ENCODE measurements at places on chromosomes 12 and 14. TPM values are rescaled to one million over a fixed set of nuclear protein-coding genes. Genes with fewer than 3 reads are reported as not detected.

DNA sequence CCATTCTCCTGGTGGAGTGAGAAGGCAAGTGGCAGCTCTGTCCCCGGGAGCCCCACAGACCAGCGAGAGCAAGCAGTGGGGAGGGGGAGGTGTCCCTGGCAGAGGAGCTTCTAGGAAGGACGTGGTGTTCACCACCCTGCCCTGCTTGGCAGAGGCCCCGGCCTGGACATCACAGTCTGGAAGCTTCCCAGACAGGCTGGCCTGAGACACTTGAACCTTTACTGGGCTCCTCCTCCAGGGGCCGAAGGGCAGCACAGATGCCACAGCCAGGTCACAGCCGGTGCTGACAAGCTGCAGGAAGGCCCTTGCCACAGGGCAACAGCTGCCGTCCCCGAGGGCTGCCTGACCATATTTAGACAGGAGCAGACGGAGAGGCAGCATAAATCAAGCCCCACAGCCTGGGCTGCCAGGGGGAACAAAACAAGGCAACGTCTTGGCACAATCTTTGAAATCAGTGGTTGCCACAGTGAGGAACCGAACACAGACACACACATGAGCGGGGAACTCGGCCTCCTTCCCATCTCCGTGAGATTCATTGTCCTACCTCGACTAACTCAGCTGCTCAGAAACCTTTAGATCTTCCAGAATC is 28.5 kb downstream of the PRIMA1 start:
- DNase-seq = no peak

- DNase-seq = no peak
These were observed 155.0 kb downstream of the CRADD start for GRCh38 chr12:93832131-93832530.

- no peak for DNase-seq
These were observed 111.0 kb downstream of the MNAT1 start for GRCh38 chr14:60845523-60845922.

DNA sequence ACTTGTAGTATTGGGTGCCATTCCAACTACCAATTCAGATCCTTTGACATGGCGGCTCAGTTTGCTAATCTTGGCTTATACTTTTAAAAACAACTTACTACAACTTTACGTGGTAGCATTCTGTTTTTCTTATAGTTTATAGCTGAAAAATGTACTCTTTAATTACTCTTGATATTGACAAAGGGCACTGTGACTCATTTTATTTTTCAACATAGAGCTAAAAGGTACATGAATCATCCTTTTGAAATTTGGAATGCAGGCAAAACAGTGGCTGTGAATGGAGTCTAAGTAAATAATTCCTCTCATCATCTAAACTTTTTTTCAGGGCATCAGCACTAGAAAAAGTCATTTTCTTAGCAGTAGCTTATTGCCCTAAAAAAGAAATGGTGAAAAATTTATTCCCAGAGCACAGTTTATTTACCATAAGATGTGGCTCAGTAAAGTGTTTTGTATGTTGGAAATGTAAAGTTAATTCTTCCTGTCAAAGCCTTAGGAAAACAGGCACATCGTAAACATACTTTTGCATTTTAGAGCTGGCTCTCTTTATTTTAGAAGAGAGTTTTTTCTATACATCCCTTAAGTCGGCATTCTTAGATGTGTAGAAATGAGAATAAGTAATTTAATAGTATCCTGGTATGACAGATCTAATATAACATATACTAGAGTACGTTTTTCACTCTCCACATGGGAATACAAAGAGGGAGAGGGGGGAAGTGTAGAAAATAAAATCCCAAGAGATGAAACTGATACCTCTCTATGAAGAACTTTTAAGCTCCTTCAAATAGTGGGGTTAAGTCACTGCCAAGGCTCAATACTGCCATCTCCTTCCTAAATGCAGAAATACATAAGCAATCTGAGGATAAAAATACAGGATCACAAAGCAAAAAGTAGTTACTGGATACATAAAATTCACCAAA is 55.2 kb downstream of the SLC25A21 start:
- no peak for DNase-seq

DNA sequence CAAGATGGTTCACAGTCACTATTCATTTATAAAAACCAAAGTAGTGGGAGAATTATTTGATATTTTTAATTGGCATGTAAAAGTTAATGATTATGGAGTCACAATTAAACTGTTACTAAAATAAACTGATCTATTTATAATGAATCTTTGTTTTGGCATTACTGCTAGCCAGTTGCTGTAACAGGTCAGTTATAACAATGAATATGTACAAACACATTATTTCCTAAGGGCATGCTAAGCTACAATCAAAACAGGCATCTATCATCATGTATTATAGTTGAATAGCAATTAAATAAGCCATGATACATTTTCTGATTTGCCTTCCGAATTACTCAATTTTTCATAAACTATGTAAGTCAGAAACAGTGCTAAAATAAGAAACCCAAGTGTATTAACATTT is 518.3 kb downstream of the SLC16A7 start:
- DNase-seq = no peak

GRCh38 chr12:45586486-45586885 is 143.0 kb upstream of the ARID2 start:
- DNase-seq = no peak

DNA sequence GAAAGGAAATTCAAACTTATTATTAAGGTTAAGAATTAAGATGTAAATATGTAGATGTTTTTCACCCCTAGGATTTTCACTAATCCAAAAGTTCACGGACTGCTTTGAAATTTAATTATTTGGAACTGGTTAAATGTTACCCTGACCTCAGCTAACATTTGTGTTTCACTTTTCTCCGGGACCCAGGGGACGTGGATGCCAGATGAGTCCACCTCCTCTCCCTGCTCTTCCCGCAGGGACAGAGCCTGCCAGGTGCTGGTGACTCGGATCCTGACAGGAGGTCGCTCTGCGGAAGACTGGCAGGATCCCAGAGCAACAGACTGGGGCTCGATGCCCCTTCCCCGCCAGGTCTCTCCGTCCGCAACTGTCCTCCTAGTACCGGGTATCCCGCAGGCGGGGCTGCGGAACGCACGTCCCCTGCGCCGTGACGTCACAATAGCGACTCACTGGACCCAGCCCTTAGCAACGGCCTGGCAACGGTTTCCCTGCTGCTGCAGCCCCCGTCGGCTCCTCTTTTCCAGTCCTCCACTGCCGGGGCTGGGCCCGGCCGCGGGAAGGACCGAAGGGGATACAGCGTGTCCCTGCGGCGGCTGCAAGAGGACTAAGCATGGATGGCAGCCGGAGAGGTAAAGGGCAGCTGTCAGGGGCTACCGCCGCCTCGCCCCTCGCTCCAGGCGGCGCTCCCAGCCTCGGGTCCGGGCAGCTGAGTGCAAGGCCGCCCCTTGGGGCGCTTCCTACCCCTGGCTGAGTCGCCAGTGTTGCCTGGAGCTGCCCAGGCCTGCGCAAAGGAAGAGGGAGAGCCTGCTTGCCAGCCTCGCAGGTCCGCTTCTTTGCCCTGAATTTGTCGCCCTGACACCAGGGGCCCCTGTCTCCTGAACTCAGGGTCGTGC is at the start of gene SPATA7:
TSS of gene SPATA7 (plus strand) at position 446 of the 890 bp plus-strand sequence. CDS start at position 608, 162 bp downstream.
- peak; percentile 74 for DNase-seq

- no peak for DNase-seq
These were observed 2.4 kb upstream of the CLEC1B start for GRCh38 chr12:10001171-10001776.

- DNase-seq = no peak
These were observed 21.5 kb downstream of the GNPNAT1 start for GRCh38 chr14:52769887-52770286.

DNA sequence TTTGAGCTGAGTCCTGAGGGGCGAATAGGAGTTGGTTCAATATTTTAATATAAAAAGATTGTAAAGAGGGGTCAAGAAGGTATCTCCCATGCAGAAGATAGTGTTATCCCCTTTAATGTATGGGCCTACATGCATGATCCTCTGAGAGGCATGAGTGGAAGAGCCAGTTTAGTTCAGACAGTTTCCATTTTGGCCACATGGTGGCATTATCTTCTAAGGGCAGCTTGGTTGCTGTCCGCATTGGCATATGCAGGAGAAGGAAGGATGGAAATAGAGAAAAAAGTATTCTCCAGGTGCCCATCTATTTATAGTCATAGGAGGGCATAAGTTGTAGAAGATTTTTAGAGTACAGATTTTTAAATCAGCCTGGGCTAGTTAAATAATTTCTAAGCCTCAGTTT is 5.4 kb downstream of the SAMD4A start:
- DNase-seq = no peak

GRCh38 chr12:86663173-86663572 is 407.0 kb upstream of the MGAT4C start:
- DNase-seq = no peak

DNA sequence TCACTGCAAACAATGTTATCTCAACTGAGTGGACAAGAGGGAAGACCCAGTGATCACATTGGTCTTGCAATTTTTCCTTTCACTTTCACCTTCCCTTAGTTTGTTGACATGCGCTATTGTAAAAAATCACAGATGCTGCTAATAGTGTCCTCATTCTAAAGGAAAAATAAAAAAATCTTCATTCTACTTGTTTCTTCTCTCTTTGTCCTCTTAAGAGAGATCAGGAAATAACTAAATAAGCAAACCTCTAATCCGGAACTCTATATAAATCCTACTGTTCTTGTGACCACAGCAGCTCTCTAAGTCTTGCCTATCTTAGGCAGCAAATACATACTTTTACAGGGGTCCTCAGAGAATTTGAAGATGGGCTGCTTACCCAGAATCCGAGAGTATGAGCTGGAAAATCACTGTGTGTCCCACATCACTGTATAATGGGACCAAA is 257.7 kb downstream of the NAV3 start:
- no peak for DNase-seq

DNA sequence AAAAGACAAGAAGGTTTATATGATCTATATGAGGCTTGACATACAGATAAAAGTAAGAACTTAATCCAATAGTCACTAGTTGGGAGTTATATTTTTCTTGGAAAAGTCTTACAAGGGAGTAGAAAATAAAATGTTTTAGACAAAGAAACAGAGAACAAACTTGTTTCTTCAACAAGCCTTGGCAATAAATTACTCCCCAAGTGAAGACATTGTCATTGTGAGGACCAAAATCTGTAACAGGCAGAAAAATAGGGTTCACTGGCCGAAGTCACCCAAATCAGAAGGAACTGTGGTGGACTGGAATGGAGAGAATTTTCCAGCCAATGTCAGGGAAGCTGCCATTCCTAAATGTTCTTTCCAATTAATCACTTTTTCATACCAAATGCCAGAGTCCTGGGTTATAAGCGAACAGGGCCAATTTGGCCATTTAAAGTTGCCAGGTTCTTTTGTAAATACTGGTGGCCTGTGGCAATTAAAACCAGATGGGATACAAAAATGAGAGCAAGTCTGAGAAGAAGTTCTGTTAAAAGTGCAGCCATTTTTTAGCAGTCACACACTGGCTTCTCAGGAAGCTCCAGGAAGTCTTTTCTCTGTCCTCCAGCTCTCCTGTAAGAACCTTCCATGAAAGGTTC is 117.3 kb upstream of the OVCH1 start:
- no peak for DNase-seq

The TRPV4 gene
- total RNA-seq = not detected

The GPX2 gene
- total RNA-seq = not detected

The SIRT4 gene
- total RNA-seq = 4.9 TPM

The CLEC4C gene
- not detected for total RNA-seq

The OXA1L gene
- 137 TPM for total RNA-seq

Measured in CD4-positive, alpha-beta memory T cell (primary cell).